GM12892 (cell line): ENCODE measurements at places on chromosomes 3 and 15.

- DNase-seq, result no peak
These were observed 202.6 kb downstream of the MEX3B start for GRCh38 chr15:81843226-81843625.

GRCh38 chr15:98321896-98322295 lies 326.4 kb upstream of the IGF1R start:
- DNase-seq, result no peak

GRCh38 chr15:31306426-31307269 lies 20.0 kb upstream of the KLF13 start:
- DNase-seq, result no peak

- DNase-seq, result no peak
These were observed 37.4 kb upstream of the LDHAL6B start for GRCh38 chr15:59169251-59169708.

DNA sequence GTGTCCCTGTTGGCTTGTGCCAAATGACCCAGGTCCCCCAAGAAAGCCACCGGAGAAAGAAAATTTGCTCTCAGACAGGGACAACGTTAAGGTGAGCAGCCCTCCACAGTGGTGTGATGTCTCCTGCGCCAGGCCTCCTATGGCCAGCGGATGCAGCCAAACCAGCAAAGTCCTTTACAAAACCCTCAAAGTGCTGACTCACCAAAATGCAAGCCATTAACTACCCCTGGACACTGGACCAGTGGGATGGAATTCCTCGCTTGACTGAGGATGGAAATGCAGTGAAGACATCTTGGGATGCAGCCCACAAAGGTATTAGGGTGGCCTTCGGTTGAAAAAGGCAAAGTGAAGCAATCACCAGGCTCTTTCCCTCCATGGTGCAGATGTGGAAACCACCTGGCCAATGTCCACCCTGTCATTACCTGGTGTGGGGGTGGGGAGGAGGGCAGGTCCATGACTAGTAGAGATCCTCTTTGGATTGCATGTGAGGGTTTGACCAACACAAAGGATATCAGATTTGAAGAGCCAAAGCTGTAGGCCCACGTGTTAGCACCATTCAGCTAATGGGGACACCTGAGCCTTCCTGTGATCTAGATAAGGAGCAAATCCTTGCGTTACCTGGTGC lies 127.4 kb upstream of the SLC6A11 start:
- DNase-seq, result no peak

- no peak for DNase-seq
These were observed 494.1 kb downstream of the GABRG3 start for GRCh38 chr15:27464941-27465612.

DNA sequence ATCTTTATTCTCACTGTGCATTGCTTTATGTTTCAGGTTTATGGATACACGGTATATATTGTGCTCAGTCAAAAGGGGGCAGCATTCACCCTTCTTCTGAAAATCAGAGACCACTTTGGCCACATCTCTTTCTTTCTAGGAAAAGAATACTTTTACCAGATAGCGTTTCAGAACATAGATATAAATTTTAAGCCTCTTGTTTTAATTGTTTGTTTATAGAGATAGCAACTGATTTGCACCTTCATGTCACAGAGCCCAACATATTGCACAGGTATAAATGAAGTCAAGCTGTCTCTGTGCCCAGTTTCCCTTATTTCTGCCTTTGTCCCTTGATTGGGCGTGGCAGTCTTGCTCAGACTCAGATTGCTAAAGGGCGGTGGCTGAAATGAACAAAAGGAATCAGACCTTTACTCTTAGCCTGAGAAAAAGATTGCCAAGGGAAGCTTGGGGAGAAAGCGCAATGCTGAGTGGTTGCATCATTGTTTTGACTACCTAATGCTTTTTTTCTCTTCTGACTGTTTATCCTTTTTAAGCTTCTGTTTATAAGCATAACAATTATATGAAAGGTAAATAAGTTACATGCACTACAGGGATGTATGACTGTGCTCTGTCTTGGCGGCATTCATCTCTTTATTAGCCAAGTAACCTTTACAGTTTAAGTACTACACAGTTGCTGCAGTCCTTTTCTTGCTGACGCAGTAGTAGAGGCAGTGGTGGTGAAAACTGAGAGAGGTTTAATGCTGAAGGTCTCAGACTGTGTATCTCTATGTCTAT lies 70.8 kb upstream of the ZBTB20 start:
- no peak for DNase-seq

GRCh38 chr3:195094191-195094921 lies 176.6 kb downstream of the XXYLT1 start:
- DNase-seq, result peak; percentile 52

- no peak for DNase-seq
These were observed 45.2 kb downstream of the SPRED1 start for GRCh38 chr15:38297623-38298388.
